ENCODE measurements at places on chromosomes 5 and 9.

DNA sequence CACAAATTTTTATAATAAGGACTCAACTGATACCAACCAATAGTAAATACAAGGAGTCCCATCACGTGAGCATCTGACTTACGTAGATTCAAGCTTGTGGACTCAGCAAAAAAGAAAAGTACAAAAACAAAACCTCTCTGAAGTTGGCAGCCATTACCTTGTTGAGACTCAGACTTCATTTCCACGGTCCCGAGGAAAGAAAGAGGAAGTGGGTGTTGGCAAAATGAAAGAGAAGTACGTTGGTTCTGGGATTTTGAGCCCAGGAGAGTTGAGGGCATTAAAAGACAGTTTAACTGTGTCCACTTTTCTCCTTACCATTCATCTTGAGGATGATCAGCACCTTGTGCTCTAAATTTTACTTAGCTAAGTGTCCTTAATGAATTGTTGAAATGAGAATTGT, 26.7 kb downstream of the NCBP1 start:
- DNase-seq: no peak

DNA sequence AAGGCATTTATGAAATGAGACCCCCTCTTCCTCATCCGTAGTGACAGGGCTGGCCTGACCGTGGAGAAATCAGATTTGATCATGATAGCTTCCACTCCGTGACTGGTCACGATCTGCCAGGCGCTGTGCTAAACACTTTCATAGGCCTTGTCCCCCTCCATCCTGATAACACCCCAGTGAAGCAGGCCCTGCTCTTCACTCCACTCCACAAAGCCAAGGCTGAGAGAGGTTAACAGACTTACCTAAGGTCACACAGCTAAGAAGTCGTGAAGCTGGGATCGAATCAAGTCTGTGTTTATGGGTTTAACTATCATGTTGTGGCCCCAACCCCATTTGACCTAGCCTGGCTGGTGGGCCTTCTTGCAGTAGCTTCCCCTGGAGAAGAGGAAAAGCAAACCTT, 53.3 kb upstream of the IL17B start:
- DNase-seq: no peak

DNA sequence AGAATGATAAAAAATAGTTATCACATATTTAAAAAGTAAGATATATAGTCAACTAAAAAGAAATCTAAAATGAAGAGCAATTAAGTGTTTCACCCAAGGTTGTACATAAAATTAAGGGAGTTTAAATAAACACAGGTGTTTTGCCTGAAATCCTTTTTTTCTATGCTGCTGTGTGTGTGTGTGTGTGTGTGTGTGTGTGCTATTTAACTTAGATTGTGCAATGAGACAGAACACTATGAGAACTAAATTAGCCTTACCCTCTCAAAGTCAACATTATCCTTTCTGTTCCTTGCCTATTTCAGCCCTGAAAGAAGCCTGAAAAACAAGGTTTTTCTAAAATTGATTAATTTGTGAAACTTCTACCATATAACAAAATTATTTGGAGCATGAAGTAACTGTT, 516.2 kb downstream of the ELAVL2 start:
- DNase-seq: no peak

GRCh38 chr5:146765089-146765832, 113.3 kb downstream of the PPP2R2B start:
- no peak for DNase-seq

Data from activated T-helper 9 cell treated with anti-CD3 and anti-CD28 coated beads, Interleukin-2, amount 50 U/mL, for 16 hours (primary cell).